CD4-positive, alpha-beta T cell treated with Interleukin-17A for 4 hours (primary cell): ENCODE measurements at places on chromosomes 3 and 15.

- no peak for DNase-seq
Observed at GRCh38 chr15:58235961-58236360, 97.8 kb downstream of the AQP9 start.

DNA sequence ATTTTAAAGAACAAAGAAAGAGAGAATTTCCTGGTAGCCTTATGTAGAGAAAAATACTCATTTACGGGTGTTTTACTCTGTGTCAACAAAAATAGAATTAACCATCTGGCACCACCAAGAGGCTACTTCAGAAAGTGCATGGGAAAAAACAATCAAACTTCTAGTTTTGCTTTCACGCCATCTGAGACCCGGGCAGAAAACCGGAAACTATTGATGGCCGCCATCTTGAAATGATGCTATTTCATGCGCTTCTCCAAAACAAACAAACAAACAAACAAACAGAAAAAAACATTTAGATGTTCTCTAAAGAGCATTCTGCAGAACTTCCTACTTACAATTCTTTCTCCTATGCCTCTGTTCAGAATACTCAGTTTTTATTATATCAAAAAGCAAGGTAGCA is 49.4 kb upstream of the SYNPR start:
- DNase-seq, result no peak

GRCh38 chr15:48992545-48992944 is 28.8 kb upstream of the SHC4 start:
- DNase-seq, result no peak

GRCh38 chr3:111763001-111763471 is 96.0 kb upstream of the PHLDB2 start:
- DNase-seq, result no peak

GRCh38 chr3:16423298-16423697 is 90.2 kb downstream of the RFTN1 start:
- DNase-seq, result no peak

GRCh38 chr15:74616366-74616939 is 817 bp downstream of the CLK3 start:
- DNase-seq, result peak; percentile 76

DNA sequence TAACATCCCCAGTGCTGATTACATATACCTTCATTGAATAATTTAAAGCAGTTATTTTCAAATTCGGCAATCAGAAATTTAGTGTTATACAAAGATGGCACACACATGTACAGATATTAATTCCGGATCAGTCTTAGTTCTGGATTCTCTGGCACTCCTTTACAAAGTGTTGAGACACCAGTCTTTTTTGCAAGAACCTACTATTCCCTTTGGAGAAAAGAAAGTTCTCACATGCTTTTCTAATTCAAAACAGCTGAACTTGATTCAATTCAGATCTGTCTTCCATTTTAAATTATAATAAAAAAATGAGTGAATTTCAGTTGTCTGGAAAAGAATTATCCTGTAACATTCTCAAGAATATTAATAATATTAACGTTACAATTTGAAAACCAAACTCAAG is 20.4 kb downstream of the CCDC191 start:
- no peak for DNase-seq

GRCh38 chr3:138938877-138939560 is 7.9 kb downstream of the FOXL2 start:
- no peak for DNase-seq

- peak; percentile 44 for DNase-seq
Observed at GRCh38 chr3:33385423-33385822, 54.8 kb downstream of the UBP1 start.

GRCh38 chr3:37140899-37141541 is 33.4 kb downstream of the LRRFIP2 start:
- DNase-seq, result no peak

DNA sequence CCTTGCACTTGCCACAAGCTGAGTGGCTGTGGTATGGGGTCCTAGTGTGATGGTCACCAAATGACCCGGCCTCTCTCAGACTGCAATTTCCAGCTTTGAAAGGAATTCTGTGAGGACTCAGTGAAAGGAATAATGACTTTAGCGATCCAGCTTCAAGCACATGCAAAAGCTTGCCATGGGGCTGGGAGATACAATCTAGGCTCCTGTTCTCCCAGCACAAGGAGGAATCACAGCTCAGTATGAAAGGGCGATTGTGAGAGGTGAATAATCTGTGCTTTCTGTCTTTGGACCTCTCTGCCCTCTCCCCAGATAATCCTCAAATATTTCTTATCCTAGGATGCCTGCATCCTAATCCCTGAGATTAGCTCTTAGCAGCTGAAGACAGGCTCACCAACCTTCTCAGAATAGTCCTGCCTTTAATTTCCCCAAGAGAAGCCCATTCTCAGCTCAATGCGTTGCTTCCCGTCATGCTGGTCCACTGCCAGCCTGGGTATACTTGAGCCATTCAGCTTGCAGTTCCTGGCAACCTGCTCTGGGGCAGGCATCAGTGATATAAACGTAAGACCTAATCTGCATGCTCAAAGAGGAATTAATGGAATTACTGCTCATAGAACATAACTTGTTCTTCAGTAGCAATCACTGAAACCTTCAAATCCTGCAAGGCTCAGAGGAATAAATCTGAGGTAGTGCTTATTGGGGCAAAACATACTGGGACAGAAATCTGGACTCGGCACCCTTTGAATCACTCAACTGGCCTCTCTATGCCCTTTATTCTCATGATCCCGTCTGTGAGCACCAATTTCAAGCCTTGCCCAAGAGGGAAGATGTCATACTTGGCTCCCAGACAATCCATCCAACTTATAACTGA is 15.1 kb downstream of the TLNRD1 start:
- DNase-seq, result no peak

DNA sequence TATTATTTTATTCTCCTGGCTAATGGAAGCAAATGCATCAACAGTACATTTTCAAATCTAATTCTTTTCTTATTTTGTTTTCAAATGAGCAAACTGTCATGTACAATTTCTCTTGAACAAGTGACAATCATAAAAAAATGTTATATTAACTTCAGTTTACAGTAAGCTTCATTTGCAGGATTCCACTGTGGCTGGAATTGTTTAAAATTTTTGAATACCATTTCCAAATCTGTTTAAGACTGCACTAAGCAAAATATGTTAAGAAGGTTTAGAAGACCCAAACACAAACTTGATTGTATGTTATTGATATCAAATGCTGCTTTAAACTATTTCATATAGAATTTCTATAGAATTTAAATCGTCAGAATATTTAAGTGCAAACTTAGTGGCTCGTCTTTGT is 92.8 kb downstream of the ZNF280D start:
- no peak for DNase-seq

GRCh38 chr15:68421798-68422402 is 10.1 kb downstream of the ITGA11 start:
- no peak for DNase-seq

DNA sequence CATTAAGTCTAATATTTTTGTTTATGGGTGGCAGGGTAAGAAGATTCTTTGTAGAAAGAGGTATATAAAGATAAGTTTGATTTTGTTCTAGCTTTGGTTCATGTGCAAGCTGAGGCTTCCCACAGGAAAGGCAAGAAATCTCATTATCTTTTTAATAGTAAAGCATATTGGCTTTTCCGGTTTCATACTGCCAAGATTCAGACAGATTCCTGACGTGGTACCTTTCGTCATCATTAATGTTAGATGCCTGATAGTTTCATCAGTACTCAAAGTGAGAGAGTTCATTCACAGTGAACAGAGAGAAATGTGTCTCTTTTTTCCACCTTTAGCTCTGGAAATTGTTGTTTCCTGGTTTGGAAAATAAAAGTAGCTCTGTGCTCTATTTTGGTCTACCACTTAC is 16.5 kb downstream of the TPM1 start:
- no peak for DNase-seq

DNA sequence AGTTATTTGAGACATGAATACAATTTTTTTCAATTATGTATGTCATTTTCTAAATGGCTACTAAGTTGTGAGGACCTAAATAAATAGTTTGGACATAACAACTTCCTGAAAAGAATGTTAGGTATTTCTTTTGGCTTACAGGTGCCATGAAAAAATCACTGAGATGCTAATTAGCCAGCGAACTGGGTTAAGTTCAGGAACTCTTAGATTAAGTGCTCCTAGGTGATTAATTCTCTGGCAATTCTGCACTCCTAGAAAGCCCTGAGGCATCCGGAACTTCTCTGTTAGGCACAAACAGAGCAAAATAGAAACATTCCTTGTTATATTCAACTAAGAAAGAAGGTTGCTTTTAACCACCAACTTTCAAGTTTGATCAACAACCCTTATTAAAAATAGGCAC is 192.3 kb downstream of the STAG1 start:
- DNase-seq, result no peak

GRCh38 chr3:129617381-129618185 is 11.1 kb upstream of the PLXND1 start:
- no peak for DNase-seq

DNA sequence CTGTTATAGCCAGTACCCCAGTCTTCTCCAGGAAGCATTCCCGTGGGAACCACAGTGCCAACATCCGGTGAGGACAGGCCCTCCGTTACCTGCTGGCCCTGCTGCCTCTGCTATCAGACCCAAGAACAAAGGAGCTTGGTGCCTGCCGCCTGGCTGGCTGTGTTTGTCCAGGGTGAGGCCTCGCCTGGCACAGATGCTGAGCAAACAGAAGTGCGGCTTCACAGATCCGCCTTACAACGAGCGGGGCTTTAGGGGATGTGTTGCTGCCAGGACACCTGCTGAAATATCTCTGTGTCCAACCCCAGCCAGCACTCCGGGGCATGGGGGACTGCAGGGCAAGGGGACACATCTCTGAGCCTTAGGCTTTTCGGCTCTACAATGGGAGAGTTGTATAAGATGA is 2.2 kb upstream of the EPHB3 start:
- no peak for DNase-seq

- no peak for DNase-seq
Observed at GRCh38 chr3:57041674-57042073, 18.8 kb upstream of the SPATA12 start.

DNA sequence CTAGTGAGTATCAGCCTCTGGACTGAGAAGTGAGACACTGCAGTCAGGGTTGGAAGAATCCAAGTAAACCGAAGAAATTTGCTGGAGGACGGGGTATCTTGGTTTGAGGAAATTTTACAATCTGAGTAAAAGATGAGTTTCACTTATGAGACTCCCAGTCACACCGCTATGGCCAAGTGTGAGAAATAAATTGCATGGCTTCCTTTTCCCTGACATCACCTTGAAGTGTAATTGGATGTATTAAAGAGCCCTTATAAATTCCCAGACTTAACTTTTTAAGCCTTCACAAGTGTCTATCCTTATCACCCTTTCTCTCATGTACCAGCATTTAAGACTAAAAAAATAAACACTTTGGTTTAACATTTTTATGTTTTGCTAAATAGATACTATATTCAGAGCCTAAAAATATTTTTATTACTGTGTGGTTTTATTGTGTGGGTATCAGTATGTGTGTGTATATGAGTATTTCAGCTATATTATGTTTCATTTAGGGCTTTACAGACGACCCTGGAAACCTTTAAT is 23.8 kb downstream of the USP3 start:
- DNase-seq, result no peak

GRCh38 chr15:75195766-75196241 is 5.9 kb upstream of the C15orf39 start:
- DNase-seq, result no peak

GRCh38 chr15:65772930-65773329 is 19.2 kb downstream of the DENND4A start:
- DNase-seq, result no peak

- DNase-seq, result peak; percentile 21
Observed at GRCh38 chr3:153273217-153273616, 111.2 kb downstream of the RAP2B start.

DNA sequence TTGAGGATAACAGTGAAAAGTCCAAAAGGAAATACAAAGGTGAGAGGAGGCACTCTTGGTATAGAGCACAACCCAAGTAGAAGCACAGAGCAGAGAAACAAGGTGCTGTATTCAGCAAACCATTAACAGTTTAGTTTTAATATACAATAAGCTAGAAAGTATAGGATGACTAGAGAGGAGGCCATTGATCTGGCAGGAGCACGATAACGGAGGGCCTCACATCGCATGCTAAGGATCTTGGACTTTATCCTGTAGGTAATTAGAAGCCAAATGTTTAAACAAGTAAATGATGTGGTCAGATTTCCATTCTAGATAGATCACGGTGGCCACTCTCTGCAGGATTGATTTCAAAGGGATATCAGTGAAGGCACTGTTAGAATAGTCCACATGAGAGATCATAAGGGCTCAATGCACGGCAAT is 935.0 kb downstream of the ROBO1 start:
- DNase-seq, result no peak

GRCh38 chr3:49013738-49014660 is 4.4 kb downstream of the DALRD3 start:
- peak; percentile 67 for DNase-seq

DNA sequence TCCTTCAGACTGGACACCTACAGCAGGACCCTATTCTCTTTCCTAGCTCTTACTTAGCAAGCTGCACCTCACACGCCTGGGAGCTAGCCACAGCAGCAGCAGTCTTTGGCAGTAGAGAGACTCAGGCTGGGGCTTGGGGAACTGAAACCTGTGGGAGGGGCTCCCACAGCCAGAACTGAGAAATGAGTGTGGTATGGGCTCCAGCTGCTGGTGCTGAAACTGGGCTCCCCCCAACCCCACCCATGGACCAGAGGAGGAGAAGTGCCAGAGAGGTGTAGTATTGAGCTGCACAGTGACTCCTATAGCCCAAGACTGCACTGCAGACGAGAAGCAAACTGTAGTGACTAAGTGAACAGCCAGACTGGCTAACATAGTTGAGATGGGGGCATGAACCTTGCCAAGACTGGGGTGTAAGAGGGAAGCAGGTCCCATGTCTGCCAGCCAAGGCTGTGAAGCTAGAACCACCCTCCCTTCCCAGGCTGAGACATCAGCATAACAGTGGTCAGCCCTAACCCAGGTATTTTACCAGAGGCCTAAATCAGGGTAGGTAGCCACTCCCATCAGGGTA is 62.5 kb downstream of the MYO5A start:
- DNase-seq, result peak; percentile 16

DNA sequence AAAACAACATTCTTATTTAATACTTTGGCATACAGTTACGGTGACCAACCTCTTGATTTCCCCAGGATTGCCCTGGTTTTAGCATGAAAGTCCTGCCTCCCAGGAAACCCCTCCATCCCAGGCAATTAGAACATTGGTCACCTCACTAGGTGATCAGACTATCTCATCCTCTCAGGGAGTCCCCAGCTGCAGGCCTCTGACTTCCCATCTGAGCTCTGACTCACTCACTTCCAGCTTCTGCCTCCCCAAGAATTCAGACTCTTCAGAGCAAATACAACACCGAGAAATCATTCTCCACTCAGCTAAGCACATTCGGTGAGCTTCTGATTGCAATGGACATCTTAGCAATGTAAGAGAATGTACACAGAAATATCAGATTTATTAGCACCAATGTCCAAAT is 92.4 kb upstream of the HES1 start:
- no peak for DNase-seq
